ENCODE measurements at places on chromosomes 12 and 14.

DNA sequence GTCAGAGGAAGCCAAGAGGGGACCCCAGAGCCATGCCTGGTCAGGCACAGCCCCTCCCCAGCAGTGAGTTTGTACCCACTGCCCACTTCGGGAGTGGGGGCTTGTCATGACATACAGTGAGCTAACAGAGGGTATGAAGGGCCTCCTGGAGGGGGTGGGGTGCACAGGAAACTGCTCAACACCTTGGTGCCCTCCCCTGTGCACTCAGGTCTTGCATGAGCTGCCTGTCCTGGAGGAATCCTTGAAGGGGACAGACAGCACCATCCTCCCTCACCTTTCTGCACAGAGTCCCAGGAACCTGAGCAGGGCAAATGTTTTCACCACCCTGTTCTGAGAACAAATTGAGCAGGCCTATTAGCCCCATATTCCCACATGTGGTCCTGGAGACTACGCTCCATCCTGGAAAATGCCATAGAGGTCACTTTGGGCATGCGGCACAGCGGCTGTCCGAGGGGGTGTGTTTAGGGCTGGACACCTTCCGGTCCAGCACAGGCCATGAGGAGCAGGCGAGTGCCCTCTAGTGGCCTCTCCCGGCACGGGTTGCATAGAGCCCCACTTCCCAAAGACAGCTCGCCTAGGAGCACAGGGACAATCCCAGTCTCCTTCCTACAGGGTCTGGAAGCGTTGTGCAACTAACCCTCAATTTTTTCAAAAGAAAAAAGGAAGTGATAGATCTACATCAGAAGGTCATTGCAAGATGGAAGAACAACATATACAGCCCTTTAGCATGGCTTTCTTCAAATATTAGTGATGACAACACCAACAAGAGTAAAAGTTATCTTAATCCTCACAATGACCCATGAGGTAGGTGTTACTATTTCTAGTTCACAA lies 31.9 kb upstream of the ZFP36L1 start:
- no peak for DNase-seq

GRCh38 chr12:6928022-6928702 lies 403 bp downstream of the ATN1 start:
- DNase-seq = no peak

DNA sequence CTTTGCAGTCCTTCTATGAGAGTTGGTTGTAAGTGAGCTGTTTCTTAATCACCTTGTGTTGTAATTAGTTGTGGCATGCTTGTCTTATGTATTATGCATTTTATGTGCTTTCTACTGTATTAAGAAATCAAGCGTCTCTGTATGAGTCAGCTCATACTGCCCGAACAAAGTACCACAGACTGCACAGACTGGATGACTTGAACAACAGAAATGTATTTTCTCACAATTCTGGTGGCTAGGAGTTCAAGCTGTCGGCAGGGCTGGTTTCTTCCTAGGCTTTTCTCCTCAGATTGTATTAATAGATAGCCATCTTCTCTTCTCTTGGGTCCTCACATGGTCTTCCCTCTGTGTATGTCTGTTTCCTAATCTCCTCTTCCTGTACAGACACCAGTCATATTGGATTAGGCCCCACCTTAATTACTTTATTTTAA lies 77.7 kb downstream of the FLRT2 start:
- no peak for DNase-seq

DNA sequence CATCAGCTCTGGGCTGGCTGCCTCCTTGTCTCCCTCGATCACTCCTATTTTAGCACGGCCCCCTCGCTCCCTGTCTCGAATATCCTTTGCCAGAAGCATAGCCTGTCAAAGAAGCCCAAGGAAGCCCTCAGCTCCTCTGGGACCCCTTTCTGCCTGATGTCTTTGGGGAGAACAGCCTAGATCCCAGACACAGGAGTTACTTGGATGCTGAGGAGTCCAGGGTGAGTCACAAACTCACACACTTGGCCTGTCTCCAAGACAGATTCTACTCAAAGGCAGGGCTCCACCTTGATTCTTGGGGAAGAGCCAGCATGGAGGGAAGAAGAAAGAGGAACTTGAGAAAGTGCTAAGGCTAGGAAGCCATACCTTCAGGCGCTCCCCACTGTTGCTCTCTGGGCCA lies 8.1 kb downstream of the AVIL start:
- no peak for DNase-seq

- DNase-seq = no peak
Observed at GRCh38 chr12:46354111-46354801, 18.3 kb downstream of the SLC38A2 start.

DNA sequence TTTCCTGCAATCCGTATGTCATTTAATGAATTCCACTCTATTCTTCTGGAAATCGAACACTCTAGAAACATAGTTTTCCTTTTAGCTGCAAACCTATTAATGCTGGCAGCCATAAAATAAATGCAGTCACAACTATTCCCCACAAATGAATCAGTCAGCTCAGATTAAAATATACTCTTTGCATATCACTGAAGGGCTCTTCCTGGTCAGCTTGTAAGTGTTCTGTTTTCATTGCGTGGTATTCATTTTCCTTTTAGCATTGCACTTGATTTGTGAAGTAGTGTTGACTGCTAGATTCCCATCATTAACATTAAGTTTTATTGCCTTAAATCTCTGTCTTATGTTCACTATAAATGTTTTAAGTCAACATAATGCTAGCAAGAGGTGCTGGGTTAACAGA lies 685.9 kb downstream of the DIO2 start:
- DNase-seq = no peak

DNA sequence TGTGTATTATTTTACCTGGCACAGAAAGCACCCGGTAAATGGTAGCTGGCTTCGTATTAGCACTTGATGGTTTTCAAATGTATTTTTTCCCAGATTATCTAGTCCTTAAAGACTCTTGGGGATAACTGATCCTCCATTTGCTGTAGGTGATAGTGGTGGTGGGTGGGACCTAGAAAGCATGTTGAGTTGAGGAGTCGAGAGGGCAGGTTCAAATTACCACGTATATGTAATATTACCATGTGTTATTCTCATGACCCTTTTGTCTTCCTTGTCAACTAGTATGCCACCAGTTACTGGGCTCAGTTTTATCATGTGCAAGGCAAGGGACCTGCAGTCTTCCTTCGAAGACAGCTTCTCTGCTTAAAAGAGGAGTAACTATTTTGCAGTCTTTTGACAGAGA lies 1.8 kb downstream of the GLRX5 start:
- no peak for DNase-seq

DNA sequence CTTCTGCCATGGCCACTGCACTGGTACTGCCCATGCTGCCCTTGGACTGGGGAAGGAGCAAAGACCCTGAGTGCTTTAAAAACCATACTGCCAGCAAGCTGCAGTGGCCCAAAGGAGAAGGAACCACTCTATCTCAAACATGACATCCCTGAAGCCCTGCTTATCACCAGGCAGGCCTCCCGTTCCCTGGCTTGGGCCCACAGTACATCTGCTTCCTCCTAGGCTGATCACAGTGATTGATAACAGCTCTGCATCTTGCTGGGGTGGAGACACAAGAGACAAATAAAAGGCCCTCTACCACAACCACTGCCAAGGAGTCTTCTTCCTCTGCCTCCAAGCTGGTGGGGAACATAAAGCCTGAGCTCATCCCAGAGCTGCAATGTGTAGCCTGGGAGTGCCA lies 567.5 kb downstream of the TRHDE start:
- no peak for DNase-seq

- DNase-seq = no peak
Observed at GRCh38 chr14:50778721-50779483, 52.1 kb downstream of the NIN start.

DNA sequence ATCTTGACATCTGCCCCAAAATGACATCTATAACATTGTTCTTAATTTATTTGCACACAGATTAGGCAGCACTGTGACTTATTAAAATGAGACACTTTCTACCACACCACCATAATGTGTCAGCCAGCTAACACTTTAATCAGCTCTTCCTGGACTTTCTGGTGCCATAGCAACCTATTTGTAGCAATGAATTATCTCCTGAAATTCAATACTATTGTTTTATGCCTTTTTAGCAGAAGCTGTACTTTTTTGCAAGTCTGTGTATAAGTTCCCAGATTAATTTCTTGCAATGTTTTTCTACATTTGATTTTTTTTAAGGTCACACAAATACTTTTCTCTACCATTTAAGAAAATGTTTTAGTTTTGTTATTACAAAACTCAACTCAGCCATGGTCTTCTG lies 72.8 kb upstream of the SAV1 start:
- DNase-seq = no peak

- DNase-seq = no peak
Observed at GRCh38 chr12:98060411-98060810, 455.0 kb upstream of the TMPO start.

GRCh38 chr12:116894913-116895312 lies 13.7 kb upstream of the HRK start:
- DNase-seq = no peak

DNA sequence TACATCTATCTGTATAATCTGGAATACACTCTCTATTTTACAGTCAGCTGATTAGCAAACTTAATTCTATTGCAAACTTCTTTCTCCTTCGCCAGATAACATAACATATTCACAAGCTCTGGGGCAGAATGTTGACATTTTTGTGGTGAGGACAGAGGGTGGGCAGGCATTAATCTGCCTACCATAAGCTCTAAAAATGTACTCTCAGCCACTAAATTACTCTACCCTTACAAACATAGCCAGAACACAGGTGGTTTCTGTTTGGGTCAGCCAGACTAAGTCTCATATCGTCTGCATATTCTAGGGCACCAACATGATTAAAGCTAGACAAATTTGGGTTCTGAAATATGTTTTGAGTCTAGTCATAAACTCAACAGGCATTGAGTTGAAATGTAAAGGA lies 90.1 kb downstream of the SLC6A15 start:
- no peak for DNase-seq

- no peak for DNase-seq
Observed at GRCh38 chr14:50822501-50823042, 8.4 kb downstream of the NIN start.

DNA sequence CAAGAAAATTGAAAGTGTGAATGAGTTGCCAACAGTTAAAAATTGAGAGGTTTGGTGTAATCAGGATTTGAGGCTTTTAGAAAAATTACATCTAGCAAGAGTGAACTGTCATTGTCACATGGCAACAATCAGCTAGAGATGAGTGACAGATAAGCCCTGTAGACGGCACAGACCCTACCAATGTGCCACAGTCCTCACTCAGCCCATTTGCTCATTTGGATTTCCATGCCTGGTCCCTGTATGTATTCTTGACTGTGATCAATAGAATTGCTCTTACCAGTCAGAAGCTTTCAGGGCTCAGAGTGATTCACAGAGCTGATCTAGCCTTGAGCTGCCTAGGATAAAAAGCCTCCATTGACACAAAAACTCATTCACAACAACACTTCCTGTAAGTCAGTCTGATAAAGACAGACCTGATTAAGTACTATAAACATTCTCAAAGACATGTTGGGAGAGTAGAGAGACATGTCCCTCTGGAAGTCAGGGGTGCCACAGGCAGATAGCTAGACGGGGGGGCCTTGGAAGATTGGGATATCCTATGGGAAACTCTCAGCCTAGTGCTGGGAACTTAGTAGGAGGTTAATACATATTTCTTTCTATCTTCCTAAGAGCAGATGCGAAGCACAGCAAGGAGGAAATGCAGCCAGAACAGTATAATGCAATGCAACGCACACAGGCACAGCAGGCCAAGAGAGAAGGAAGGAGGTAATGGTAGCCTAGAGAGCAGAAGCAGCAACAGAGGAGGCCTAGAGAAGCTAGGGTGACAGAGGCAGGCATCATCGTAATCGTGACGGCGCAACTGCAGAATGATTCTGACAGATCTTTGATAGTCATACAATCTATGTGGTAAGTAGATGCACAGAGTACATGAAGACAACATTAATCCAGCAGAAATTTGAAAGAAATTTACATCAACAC lies 2.0 kb upstream of the PELI2 start:
- DNase-seq = no peak

DNA sequence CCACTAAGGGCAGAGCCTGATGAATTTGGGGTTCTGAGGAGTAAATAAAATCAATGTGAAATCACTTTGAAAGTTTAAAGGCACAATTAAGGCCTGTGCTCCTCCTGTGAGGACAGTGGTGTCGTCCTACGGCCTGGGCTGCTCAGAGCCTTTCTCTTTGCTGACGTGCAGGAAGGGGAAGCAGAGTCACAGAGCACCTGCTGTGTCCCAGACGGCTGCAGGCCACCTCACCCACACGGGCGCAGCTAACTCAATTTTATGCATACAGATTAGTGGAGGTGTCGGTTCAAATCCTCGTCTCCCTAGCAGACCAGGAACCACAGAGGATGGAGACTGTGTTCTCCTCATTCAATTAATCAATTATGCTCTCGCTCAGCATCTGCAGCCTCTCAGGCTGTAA lies 11.4 kb upstream of the DLK1 start:
- no peak for DNase-seq

DNA sequence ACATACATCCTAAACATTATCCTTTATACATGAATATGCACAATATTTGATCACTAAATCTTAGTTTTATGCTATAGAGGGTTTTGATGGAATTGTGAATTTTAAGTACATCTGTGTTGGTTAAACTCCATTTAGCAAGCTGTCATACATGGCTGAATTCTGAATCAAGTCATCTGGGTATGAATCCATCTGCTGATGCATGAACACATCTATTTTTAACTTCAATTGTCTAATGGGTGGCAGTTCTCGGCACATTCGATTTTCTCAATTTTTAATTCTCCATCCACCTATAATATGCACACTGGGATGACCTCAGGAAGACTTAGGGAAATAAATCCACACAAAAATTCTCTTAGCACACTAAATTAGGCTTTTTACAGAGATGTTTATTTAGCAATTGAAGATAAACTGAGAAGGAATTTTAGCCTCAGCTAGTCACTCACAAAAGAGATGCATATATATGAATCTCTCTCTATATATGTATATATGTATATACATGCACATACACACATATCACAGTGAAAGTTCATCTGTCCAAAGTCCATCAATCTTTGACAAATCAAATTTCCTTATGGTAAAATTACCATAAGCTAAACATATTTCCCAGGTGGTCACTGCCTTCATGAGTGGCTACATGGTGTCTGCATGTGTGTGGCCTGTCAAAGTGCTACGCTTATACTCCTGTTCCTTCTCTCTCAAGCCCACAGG lies 44.5 kb upstream of the VPS33A start:
- no peak for DNase-seq

DNA sequence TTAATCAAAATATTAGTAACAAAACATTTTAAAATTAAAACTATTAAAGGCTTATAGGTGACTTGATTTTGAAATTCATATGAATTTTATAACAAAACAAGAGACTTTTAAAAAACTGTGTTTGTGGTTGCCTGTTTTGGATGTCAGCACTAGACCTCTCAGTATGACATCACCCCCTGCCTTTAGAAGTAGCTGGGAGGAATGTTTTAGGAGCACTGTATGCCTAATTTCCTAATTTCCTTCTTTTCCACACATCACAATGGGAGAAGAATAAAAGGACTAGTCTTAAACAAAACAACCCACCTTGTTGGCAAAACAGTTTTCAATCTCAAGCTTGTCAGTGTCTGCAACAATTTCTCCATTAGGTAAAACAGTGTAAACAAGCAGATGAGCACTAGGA lies 48.1 kb upstream of the PZP start:
- DNase-seq = no peak

DNA sequence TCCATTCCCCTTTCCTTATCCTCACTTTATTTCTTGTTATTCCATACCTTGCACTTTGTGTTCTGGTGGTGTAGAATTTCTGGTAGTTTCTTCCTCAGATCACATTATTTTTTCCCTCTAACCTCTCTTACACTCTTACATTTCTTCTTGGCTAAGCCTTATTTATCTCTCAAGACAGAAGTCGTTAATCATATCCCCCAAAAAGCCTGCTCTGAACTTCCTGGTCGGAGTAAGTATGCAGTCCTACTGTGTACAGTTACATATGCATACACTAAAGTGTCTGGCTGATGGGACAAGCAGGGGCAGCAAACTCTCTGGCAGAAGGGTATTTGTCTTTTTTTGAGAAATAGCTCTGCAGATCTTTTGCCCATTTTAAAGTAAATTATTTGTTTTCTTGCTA lies 33.1 kb upstream of the USP15 start:
- no peak for DNase-seq
